ENCODE measurements at places on chromosomes 16 and 17. TPM values are rescaled to one million over a fixed set of nuclear protein-coding genes. Genes with fewer than 3 reads are reported as not detected.

The PTX4 gene
- total RNA-seq: not detected

The NPB gene
- 3.4 TPM for total RNA-seq

The IRX3 gene
- 8.7 TPM for total RNA-seq

The GRB7 gene
- 31.5 TPM for total RNA-seq

The TMEM88 gene
- total RNA-seq: 0.23 TPM

The TMEM231 gene
- 5.3 TPM for total RNA-seq

The ZG16B gene
- 0.23 TPM for total RNA-seq

The ZNF232 gene
- 5.8 TPM for total RNA-seq

The TMC8 gene
- not detected for total RNA-seq

The PRSS33 gene
- not detected for total RNA-seq

The UTS2R gene
- total RNA-seq: not detected

The MRPL58 gene
- total RNA-seq: 123 TPM

The GINS3 gene
- total RNA-seq: 4.9 TPM

The TOX3 gene
- total RNA-seq: not detected

The XYLT1 gene
- 3.2 TPM for total RNA-seq

The OR2C1 gene
- not detected for total RNA-seq

The FAM20A gene
- not detected for total RNA-seq

The CACNG4 gene
- 0.08 TPM for total RNA-seq

The CDRT15L2 gene
- not detected for total RNA-seq

The TRAF4 gene
- total RNA-seq: 60.8 TPM

The FOXF1 gene
- total RNA-seq: not detected

The SLC52A1 gene
- 0.62 TPM for total RNA-seq

The ALDH3A1 gene
- 1.6 TPM for total RNA-seq

The NPIPA7 gene
- total RNA-seq: 2.0 TPM

The DOC2A gene
- total RNA-seq: not detected

The SLC5A2 gene
- total RNA-seq: not detected

The IRX5 gene
- 7.7 TPM for total RNA-seq

The GFAP gene
- total RNA-seq: not detected

The TMIGD1 gene
- total RNA-seq: not detected

The CHST4 gene
- not detected for total RNA-seq

The SLC5A10 gene
- not detected for total RNA-seq

The OTOA gene
- total RNA-seq: not detected

The PTGES3L gene
- total RNA-seq: not detected
